ENCODE measurements at places on chromosomes 12 and 14.
A peak's percentile ranks its signal among the peaks of the same experiment; 100 is the strongest.

DNA sequence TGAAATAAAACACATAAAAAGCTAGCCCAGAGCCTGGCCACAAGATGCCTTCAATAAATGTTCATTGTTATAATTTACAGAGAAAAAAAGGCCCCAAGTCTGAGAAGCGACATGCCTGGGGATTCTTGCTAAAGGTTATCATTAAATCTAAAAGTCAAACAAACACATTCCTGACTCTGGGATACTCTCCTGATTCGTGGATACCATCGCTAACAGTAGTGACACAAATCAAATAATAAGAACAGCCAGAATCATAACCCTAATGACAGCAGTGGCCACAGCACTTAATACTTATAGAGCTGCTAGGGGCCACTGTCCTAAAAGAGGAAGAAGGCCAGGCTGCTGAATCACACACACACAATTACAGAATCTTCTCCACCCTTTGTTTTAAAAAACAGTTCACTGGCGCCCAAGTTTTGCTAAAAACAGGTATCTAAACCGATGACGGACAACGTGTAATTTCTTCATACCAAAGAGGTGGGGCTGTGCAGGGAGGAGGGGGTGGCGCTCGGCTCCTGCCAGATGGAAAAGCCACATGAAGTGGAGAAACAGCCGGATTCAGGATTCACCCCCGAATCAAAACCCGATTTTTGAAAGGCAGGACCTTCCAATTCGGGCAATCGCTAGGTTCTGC is 1.2 kb downstream of the CLIP1 start:
- DNase-seq, result peak; percentile 61

DNA sequence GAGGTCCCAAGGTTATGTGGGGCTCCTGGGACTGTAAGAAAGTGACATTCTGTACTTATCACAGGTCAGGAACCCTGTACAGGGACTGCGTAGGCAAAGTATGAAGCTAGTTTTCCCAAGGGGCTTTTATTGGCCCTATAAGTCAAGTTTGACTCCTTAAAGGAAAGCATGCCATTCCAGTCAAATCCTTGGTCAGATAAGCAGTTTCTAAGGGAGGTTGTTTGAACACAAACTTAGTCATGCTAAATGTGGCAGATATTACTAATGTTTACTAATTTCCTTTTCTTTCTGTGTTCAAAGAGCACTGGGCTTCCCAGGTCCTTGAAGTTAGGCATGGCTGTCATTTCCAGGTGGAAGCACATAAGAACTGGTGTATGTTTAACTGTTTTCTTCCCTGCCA is 472.4 kb downstream of the ATP23 start:
- DNase-seq, result peak; percentile 83

DNA sequence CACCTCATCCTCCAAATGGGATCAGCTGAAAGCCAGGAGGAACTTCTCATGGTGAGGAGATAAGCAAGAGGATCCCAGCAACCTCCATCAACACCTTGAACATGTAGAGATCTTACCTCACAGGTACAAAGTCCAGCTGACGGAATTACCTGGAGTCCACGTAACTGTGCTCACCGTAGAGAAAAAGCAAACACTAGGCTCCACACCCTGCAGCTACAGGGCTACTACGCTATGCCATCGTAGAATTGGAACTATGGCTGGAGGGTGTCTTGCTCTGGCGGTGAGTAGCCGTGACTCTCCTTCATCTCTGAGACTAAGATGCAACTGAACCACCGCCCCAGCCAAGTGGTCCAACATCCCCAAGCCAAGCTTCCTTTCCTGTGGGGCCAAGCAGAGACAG is 50.5 kb downstream of the CRY1 start:
- DNase-seq, result no peak

DNA sequence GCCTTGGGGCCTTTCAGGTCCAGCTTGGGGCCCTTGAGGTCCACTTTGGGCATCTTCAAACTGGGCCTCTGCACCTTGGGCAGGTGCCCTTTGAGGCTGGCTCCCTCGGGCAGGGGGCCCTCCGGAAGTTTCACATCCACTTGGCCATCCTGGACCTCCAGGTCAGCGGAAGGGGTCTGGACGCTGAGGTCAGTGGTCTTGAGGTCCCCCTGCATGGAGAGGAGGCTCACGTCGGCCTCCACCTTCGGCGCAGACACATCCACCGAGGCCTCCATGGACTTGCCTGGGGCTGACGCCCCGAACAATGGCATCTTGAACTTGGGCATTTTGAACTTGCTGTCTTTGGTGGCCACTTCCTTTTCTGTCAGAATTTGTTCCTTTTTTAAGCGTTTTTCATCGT is 25.1 kb downstream of the AHNAK2 start:
- no peak for DNase-seq

- DNase-seq, result no peak
These were observed 127.7 kb downstream of the SLC16A7 start for GRCh38 chr12:59723520-59723919.

GRCh38 chr14:34018125-34018524 is 67.3 kb upstream of the EGLN3 start:
- DNase-seq, result no peak

Measured in fibroblast of pulmonary artery (primary cell).